ENCODE measurements at places on chromosomes 5 and 9.

DNA sequence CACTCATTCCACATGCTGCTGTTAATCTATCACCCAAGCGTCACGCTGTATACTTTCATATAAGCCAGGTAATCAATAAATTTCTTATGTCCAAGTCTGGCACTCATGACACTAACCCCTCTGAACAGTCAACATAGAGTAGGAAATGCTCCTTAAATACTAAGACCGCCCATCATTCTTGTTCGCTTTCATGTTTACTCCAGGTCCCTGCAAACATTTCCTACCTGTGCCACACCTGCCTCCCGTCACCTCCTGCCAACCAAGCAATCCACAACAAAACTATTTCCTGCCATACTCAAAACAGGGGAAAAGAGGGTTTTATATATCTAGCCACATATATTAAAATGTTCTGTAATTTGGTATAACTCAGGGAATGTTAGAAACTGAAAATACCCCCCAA is 39.0 kb downstream of the ZFR start:
- no peak for DNase-seq

DNA sequence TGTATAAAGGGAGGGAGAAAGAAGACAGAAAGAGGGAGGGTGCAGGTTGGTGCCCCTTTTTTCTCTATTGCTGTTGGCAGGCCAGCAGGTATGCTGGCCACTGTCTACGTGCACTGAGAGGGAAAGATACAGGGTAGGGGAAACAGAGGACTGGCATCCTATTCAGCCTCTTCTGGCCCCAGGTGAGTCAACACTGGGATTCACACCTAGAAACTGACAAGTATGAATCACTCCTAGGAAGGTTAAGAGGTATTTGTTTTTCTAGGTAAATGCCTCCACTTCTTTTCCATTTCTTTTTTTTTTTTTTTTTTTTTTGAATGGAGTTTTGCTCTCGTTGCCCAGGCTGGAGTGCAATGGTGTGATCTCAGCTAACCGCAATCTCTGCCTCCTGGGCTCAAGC is 2.8 kb upstream of the UBAP1 start:
- no peak for DNase-seq

DNA sequence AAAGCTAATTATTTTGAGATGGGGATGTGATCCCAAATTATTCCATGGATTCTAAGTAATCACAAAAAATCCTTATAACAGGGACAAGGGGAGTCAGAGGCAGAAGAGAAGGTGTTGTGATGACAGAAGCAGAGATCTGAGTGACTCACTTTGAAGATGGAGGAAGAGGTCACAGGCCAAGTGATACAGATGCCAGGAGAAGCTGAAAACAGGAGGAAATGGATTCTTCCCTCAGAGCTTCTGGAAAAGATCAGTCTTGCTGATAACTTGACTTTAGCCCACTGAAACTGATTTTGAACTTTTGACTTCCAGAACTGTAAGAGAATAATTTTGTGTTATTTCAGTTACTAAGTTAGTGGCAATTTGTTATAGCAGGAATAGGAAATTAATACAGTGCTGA is 105.3 kb downstream of the GCNT1 start:
- no peak for DNase-seq

DNA sequence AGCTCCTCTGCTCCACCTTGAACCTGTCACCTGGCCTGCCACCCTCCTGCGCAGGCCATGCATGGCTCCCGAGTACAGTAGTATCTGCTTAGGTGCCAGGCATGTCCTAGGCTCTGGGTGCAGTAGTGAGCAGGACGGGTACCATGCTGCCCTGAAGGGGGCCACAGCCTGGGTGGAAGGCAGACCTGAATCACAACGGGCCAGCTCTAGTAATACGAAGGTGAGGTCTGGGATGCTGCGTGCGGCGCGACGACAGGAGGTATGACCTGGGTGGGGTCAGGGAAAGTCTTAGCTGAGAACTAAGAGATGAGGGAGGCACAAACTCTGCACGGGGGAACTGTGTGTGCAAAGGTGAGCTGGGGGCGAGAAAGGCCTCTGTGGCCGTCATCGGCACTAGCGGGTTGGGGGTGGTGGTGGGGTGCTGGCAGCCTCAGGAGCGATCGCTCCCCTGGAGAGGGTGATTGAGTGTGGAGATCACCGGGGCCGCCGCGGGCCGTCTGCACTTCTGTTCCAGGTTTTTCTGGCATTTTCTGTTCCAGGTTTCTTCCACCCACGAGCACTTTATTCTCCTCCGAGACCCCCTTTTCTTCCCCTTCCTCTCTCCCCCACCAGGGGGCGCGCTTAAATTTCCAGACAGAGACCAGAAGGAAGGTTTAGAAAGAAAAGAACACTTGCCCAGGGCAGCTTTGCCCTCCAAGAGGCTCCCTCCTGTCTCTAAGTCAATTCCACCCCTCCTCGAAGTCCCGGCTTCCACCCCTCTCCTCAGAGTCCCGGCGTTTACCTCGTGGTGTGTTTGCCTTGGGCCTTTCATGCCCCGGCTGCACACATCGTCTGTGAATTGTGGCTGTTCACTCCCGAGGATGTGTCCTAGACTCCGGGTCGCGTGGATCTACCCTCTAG is 15.1 kb downstream of the PDLIM4 start:
- peak; percentile 38 for DNase-seq

GRCh38 chr9:27227192-27227591 is 69.8 kb downstream of the EQTN start:
- DNase-seq = no peak

- no peak for DNase-seq
These were observed 13.8 kb downstream of the AOPEP start for GRCh38 chr9:94740145-94740840.

- no peak for DNase-seq
These were observed 84.4 kb downstream of the CDH18 start for GRCh38 chr5:19903611-19904010.

GRCh38 chr5:55982957-55983381 is 11.8 kb downstream of the IL6ST start:
- DNase-seq = no peak

DNA sequence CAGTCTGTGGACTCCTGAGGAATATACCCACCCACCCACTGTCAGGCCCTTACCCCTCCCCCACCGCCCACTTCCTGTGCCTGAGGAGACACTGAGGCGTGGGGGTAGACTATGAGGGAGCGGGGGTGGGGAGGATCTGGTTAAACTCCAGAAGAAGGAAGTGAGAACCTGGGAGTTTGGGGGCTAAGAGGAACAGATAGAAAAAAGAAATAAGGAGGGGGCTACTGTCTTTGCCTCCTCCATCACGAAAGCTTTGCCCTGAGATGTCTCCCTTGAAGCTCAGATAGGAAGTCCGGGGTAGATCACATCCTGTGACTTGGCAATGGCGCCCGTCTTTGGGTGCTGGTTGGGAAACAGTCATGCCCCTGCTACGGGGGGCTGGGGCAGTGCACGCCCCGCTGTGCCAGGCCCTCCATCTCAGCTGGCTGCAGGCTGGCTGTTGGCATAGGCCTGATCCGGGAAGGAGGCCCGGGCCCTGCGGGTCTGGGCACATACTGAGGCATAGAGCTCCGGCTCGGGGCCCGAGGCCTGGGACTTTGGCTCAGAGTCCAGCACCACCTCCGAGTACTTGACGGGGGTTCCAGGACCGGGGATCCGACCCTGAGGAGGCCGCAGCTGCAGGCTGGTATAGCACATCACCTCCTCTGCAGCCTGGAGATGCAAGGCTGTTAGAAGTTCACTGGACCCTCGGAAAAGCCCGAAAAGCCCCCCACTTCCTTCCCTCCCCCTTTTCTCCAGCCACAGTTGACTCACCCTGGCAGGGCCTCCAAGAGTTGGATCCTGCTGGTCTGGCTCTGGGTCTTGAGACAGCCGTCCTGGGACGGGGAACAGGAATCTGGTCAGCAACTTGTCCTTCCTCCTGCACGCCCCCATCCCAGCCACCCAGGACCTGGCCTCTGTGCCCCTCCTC is 1.0 kb downstream of the SIT1 start:
- peak; percentile 52 for DNase-seq

DNA sequence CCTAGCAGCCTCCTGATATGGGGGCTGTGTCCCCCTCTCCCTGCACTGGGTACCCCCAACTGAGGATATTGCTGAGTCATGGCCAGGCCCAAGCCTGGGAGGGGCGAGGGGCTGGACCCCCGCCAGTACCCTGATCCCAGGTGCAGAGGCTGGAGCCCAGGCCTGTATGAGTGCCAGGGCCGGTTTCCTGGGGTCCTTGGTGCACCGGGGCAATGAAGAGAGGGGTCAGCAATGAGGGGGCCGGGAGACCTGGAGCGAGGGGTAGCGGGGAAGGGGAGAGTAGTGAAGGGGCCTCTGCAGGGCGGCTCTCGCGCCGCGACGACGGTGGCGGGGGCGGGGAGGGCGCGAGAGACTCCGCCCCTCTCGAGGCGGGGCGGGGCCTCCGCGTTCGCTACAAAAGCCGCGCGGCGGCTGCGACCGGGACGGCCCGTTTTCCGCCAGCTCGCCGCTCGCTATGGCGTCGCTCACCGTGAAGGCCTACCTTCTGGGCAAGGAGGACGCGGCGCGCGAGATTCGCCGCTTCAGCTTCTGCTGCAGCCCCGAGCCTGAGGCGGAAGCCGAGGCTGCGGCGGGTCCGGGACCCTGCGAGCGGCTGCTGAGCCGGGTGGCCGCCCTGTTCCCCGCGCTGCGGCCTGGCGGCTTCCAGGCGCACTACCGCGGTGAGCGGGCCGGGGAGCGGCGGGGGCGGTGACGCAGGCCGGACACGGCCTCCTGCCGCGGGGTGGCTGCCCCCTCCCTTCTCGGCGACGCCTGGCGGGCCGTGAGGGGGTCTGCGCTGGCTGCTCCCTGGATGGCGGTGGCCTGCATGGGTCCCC is at the start of gene SQSTM1:
Gene SQSTM1, plus strand, starts transcription at position 423 of the 815 bp plus-strand sequence. Its CDS starts 32 bp downstream, at position 455.
- peak; percentile 91 for DNase-seq

DNA sequence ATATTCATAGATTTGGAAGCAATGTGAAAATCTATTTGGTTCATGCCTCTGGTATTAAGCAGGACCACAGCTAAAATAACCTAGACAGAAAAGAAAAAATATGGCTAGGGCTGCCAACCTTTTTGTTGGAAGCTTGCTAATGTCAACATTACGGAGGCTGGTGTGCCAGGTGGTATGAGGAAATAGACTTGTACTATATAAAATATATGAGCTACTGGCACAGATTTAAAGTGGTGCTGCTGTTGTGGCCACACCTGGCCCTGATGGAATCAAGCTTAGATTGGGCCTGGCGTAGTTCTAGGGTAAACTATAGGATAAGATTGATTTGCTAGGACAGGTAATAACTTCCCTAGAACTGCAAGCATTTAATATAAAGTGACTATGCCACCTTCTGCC is 10.6 kb upstream of the PARP8 start:
- DNase-seq = no peak

DNA sequence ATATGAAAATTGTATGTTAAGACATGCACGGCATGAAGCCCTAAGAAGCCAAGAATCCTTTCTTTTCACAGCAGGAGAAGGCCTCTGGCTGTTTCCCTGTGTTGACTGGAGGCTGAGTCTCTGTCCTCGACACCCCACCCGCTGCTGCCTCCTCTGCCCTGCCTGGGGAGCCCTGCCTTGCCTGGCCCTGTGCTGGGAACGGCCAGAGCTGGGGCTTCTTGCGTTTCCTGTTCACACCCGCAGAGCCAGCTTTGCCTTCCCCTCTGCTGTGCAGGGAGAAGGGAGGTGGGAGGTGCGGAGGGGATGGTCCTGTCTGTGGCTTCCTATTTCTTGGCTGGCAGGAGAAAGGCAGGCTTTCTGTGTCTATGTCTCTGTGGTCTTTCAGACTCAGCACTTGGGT is 6.9 kb upstream of the GMCL2 start:
- peak; percentile 28 for DNase-seq

- DNase-seq = no peak
These were observed 147.7 kb downstream of the DCP2 start for GRCh38 chr5:113124265-113124664.

DNA sequence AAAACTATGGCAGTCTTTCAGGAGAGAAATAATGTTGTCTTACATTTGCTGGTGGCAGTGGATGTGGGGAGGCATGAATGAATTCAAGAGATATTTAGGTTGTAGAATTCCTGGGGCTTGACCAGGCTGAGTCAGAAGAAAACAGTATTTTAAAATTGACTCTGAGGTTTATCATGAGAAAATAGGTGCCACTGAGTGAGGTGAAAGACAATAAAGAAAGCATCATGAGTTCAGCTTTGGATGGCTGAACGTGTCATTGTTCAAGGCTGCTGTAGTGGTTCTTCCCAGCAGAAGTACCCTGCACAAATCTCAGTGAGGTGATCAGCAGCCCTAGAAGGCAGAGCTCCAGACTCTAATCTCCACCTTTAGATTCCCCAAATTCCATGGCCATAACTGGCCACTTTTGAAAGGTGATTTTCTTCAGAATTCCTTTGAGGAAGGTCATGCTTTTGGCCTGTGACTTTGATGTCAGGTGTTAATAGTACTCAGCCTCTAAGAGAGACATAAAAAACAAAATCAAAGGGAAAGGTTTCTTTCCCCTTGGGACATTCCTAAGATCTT is 395.4 kb downstream of the NTRK2 start:
- DNase-seq = no peak

DNA sequence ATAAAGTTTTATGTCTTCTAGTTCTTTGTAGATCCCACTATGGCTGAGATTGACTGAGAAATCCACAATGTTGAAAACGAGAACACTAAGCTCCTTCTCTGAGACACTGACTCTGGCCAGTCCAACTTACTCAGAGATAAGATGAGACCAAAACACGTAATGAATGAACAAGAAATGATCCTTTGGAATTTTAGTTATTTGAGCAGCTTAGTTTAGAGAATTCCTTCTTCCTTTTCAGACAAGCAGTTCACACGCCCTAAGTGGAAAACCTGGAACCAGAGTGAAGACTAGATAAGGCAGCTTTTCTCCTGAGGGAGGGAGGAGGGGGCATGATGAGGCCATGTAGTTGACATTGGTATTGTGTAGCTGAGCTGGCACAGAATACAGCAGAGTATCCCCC is 139.6 kb downstream of the GABRB2 start:
- no peak for DNase-seq

- no peak for DNase-seq
These were observed 127.0 kb downstream of the GNA14 start for GRCh38 chr9:77521091-77521490.
